ENCODE measurements at places on chromosomes 13 and 19.

DNA sequence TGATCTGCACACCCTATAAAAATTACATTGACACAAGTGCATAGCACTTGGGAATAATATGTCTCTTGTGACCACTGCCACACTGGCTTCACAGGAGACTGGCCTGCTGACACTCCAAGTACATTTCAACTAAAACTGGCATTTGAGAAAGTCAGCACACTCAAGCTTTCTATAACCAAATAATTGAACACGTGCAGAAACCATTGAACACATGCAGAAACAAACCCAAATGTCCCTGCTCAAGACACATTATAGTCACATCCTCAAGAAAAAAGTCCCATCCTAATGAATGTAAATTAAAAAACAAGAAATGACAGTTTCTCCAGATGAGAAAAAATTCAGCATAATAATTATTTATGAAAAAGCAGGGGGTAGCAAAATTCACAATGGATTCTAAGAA lies 1859.1 kb upstream of the PCDH20 start:
- no peaks in the 10 kb centered on the region for H3K4me1 ChIP-seq
- DNase-seq, result no peak
- H3K4me3 ChIP-seq, result no peak overlapping the region

GRCh38 chr19:49340069-49340864 lies 5.1 kb downstream of the CD37 start:
- no peak overlapping the region for H3K4me3 ChIP-seq
- peaks cover 38% of the 10 kb centered on the region for H3K36me3 ChIP-seq
- H3K4me1 ChIP-seq, result peaks cover 36% of the 10 kb centered on the region
- peak overlapping the region; percentile 28 for H3K27ac ChIP-seq
- DNase-seq, result no peak
- no peaks in the 10 kb centered on the region for H3K27me3 ChIP-seq

- no peaks in the 10 kb centered on the region for H3K36me3 ChIP-seq
- H3K27ac ChIP-seq, result no peak overlapping the region
- no peaks in the 10 kb centered on the region for H3K27me3 ChIP-seq
- no peaks in the 10 kb centered on the region for H3K4me1 ChIP-seq
- no peak for DNase-seq
Measured at GRCh38 chr19:22332924-22333323, 46.7 kb downstream of the ZNF729 start.

DNA sequence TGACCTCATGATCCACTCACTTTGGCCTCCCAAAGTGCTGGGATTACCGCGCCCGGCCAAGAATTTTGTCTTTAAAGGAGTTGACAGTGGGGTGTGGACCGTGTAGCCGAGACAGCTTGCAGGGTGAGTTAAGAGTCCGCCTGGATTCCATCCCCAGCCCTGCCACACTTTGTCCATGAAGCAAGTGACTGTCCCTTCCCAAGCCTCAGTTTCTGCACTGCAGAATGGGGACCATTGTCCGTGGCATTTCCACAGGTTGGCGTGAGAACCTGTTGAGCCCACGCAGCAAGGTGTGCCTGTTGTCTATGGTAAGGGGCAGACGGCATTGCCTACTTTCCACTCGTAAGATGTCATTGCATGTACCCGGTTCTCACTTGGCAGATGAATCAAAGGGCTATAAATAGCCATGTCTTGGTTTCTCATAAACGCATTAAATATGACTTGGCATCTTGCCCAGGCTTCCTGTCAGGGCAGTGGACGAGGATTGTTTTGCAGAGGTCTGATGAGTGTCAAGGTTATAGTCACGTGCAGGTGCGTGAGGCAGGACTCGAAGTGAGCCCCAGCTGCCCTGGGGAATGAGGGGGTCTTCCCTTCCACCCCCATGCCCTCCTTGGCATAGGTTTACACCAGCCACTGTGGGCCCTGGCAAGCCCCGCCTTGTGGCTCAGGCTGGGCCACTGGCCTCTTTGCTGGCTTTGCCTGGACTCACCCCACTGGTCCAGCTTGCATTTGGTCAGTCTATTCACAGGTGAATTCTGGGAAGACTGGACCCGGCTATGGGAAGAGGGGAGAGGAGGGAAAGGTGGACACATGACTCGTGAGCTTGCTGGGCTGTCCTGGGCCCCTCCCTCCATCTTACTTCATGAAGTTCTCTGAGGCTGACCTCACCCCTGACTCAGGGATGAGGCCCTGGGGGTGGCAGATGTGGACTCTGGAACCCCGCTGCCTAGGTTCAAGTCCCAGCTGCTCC lies 14.6 kb downstream of the FAM187B start:
- peaks cover 50% of the 10 kb centered on the region for H3K4me1 ChIP-seq
- peak overlapping the region; percentile 24 for H3K4me3 ChIP-seq
- peaks cover 3% of the 10 kb centered on the region for H3K36me3 ChIP-seq
- H3K27ac ChIP-seq, result peak overlapping the region; percentile 82
- peak; percentile 66 for DNase-seq
- H3K27me3 ChIP-seq, result no peaks in the 10 kb centered on the region

DNA sequence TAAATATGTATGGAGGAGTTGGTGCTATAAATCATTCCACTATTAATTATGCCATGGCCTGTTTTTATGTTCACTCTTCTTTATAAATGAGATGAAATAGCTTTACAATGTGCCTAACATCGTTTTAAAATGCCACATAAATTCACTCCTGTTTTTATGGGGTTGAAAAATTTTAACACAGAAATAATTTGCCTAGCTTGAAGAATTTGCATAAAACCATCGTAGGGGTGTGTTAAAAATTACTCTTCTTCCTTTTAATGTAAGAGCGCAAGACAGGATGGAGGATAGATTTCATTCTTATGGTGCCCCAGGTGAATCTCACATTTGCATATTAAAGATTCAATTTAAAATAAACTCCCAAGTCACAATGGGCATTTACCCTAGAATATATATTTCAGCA lies 447.8 kb downstream of the OXGR1 start:
- no peak overlapping the region for H3K4me3 ChIP-seq
- no peaks in the 10 kb centered on the region for H3K4me1 ChIP-seq
- H3K36me3 ChIP-seq, result no peaks in the 10 kb centered on the region

GRCh38 chr19:45279587-45280192 lies 28.6 kb downstream of the MARK4 start:
- H3K4me1 ChIP-seq, result no peaks in the 10 kb centered on the region
- peaks cover 9% of the 10 kb centered on the region for H3K36me3 ChIP-seq
- H3K27me3 ChIP-seq, result no peaks in the 10 kb centered on the region
- DNase-seq, result no peak

- peak overlapping the region; percentile 81 for H3K27ac ChIP-seq
- no peak for DNase-seq
Measured at GRCh38 chr19:23799321-23799720, 40.6 kb upstream of the ZNF681 start.

DNA sequence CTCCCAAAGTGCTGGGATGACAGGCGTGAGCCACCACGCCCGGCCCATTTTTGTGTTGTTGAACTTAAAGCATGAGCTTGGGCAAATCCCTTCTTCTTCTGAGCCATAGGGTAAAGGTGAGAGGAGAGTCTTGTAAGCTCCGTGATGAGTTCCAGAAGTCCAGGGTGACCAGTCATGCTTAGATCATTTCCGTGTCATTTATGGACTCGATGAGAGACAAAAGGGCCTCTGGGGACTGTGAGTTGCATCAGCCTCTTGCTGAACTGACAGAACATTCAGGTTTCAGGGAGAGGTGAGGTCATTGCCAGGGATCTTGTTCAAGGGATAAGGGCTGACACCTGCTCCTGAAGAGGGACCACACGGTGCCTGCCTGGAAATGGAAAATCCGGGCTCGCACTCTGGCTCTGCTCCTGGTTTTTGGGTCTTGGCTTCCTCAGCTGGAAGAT lies 53.6 kb downstream of the GADD45B start:
- no peak overlapping the region for H3K4me3 ChIP-seq
- peaks cover 15% of the 10 kb centered on the region for H3K4me1 ChIP-seq
- DNase-seq, result no peak
- H3K36me3 ChIP-seq, result no peaks in the 10 kb centered on the region
- no peak overlapping the region for H3K27ac ChIP-seq

- no peaks in the 10 kb centered on the region for H3K27me3 ChIP-seq
- no peak overlapping the region for H3K4me3 ChIP-seq
- no peaks in the 10 kb centered on the region for H3K4me1 ChIP-seq
- H3K36me3 ChIP-seq, result no peaks in the 10 kb centered on the region
Measured at GRCh38 chr19:17254636-17255035, 8.9 kb upstream of the NR2F6 start.

- H3K36me3 ChIP-seq, result peaks cover 30% of the 10 kb centered on the region
- H3K27me3 ChIP-seq, result no peaks in the 10 kb centered on the region
- peaks cover 8% of the 10 kb centered on the region for H3K4me1 ChIP-seq
- no peak overlapping the region for H3K4me3 ChIP-seq
Measured at GRCh38 chr19:17778251-17778967, 16.5 kb upstream of the B3GNT3 start.

DNA sequence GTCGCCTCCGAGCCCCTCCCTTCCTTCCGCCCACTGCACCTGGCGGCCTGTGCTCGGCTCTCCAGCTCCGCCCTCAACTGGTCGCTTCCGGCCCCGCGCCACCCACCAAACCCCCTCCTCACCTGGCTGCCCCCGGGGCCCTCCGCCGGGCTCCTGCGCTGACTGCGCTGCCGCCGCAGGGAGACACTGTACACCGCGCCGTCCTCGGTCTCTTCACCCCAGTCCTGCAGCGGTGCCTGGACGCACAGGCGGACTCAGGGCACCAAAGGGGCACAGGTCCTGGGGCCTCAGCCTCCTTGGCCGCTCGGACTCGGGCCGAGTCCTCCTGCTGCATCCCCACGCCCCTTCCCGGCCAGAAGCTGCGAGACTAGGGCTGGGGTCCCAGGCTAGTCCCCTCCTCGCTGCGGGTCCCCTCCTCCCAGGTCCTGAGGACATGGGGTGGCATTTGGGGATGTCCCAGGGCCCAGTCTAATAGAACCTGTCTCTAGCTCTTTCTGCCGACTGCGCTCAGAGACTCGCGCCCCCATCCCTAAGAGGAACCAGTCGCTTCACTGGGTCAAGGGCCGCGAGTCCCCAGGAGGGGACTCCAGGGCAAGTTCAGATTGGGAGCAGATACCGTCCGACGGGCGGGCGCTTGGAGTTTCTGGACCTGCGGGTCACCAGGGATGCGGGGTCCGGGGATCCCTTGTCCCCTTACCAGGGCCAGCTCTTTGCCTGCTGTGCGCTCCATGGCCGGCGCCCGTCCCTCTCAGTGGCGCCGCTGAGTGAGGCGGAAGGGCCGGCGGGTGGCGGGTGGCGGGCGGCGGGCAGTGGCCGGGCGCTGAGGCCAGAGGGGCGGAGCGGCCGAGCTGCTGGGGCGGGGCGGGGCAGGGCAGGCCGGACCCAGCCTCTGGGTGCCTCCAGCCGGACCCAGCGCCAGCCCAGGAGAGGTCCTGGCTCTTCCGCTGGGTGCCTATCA lies at the start of gene RGL3:
TSS of gene RGL3 (minus strand) at position 766 of the 958 bp plus-strand sequence. CDS start at position 730, 36 bp downstream.
- no peaks in the 10 kb centered on the region for H3K36me3 ChIP-seq
- H3K4me3 ChIP-seq, result peak within 1 kb of the TSS; percentile 63
- H3K27ac ChIP-seq, result no peak within 1 kb of the TSS
- DNase-seq, result no peak
- peaks cover 17% of the 10 kb centered on the region for H3K4me1 ChIP-seq

DNA sequence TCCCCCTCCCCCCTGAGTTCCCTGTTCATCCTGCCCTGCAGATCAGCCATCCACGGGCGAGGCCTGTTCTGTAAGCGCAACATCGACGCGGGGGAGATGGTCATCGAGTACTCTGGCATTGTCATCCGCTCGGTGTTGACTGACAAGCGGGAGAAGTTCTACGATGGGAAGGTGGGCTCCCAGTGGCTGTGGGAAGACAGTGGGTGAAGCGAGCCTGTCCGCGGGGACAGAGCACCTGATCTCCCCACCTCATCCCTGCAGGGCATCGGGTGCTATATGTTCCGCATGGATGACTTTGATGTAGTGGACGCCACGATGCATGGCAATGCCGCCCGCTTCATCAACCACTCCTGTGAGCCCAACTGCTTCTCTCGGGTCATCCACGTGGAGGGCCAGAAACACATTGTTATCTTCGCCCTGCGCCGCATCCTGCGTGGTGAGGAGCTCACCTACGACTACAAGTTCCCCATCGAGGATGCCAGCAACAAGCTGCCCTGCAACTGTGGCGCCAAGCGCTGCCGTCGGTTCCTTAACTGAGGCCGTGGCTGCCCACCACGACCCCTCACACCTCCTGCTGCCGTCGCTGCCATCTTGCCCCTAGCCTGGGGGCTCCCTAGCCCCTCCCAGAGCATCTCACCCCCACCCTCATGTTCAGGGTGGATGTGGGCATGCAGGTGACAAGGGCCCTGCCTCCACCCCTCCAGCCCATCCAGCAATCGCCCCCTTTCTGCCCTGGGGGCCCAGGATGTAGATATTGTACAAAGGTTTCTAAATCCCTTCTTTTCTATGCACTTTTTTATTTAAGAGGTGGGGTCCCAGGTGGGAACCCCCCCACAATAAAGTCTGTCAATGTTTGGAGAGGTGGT lies 4.0 kb downstream of the IGFLR1 start:
- H3K27me3 ChIP-seq, result no peaks in the 10 kb centered on the region
- H3K27ac ChIP-seq, result no peak overlapping the region
- DNase-seq, result no peak
- H3K4me1 ChIP-seq, result peaks cover 25% of the 10 kb centered on the region
- H3K4me3 ChIP-seq, result no peak overlapping the region
- H3K36me3 ChIP-seq, result peaks cover 50% of the 10 kb centered on the region

DNA sequence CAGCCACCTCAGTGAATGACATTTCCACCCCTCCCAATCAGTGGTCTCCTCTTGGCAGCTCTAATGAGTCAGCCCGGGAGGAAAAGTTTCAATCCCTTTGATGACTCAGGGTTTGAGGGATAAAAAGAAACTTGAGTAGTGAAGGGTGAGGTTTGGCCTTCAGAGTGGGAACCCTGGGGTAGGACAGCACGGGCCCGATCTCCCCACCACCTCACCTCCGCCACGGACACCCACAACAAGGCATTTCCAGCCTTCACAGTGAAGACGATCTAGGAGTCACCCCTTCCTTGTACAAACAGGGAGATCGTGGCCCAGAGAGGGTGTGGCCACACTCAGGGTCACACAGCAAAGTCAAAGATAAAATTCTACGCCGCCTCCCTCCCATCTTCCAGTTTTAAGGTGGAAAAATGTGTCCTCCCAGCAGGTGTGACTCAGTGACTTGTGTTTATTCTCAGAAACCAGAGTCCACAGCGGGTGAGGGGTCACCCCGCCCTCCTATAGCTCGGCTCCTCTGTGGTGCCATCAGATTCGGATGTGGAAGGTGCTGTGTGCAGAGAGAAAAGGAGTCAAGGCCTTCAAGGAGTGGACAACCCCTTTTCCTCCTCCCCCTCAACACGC lies 12.3 kb downstream of the CIB3 start:
- no peaks in the 10 kb centered on the region for H3K27me3 ChIP-seq
- peak overlapping the region; percentile 46 for H3K4me3 ChIP-seq
- H3K27ac ChIP-seq, result peak overlapping the region; percentile 57
- H3K4me1 ChIP-seq, result peaks cover 14% of the 10 kb centered on the region

GRCh38 chr13:108859197-108860012 lies 230.0 kb downstream of the MYO16 start:
- H3K27ac ChIP-seq, result no peak overlapping the region
- H3K27me3 ChIP-seq, result no peaks in the 10 kb centered on the region
- H3K4me3 ChIP-seq, result no peak overlapping the region

GRCh38 chr19:20077791-20078463 lies at the start of gene ZNF90:
TSS of gene ZNF90 (plus strand) at chr19:20078000. CDS start at chr19:20078133, 133 bp downstream.
- H3K27ac ChIP-seq, result peak within 1 kb of the TSS; percentile 45
- DNase-seq, result peak; percentile 62
- H3K27me3 ChIP-seq, result no peaks in the 10 kb centered on the region
- H3K36me3 ChIP-seq, result peaks cover 30% of the 10 kb centered on the region
- H3K4me3 ChIP-seq, result peak within 1 kb of the TSS; percentile 81

- no peak for DNase-seq
- H3K27me3 ChIP-seq, result peaks cover 2% of the 10 kb centered on the region
- H3K4me1 ChIP-seq, result no peaks in the 10 kb centered on the region
- H3K27ac ChIP-seq, result no peak overlapping the region
Measured at GRCh38 chr19:31279436-31279765, 69.8 kb downstream of the TSHZ3 start.

GRCh38 chr13:99465454-99465853 lies 35.8 kb upstream of the TM9SF2 start:
- H3K27me3 ChIP-seq, result peaks cover 5% of the 10 kb centered on the region
- H3K4me3 ChIP-seq, result peak overlapping the region; percentile 62
- peaks cover 33% of the 10 kb centered on the region for H3K4me1 ChIP-seq
- peak overlapping the region; percentile 91 for H3K27ac ChIP-seq
